NCI-H2171 treated with DMSO at 0.1 percent for 48 hours (cell line): ENCODE measurements at places on chromosomes 2 and 18.

DNA sequence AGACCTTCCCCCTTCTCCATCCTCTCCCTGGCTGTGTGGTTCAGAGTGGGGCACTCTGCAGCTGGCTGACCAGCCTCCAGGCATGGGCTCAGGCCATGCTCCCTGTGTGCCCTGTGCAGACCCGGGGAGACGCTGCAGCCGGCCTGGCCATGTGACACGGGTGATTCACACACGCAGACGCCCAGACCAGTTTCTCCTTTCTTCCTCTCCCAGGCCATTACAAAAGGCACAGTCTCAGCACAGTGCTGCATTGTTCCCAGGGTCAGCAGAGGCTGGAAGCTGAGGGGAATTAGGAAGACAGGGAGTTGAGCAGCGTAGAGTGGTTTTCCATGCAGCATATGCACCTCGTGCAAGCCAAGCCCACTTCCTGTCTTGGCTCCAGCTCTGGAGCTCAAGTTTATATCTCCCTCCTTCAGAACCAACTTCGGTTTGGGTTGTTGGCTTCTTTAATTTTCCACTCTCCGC lies 288.5 kb downstream of the TNS1 start:
- DNase-seq, result no peak

DNA sequence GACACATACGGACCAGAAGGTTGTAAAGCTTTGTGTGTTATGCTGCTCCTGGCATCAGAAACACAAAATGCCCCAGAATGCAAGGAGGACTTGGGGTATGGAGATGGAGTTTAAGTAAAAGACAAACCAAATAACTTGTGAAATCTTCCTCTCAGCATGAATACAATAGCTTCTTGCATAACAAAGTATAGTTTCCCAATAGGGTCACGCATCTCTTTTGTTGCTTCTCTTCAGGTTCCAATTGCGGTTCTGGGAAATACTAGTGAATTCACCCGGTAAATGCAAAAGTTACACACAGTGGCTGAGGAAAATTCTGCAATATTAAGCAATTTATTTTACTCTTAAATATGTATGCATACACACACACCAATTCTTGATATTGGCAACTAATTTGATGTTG lies 339.2 kb upstream of the EPHA4 start:
- no peak for DNase-seq

DNA sequence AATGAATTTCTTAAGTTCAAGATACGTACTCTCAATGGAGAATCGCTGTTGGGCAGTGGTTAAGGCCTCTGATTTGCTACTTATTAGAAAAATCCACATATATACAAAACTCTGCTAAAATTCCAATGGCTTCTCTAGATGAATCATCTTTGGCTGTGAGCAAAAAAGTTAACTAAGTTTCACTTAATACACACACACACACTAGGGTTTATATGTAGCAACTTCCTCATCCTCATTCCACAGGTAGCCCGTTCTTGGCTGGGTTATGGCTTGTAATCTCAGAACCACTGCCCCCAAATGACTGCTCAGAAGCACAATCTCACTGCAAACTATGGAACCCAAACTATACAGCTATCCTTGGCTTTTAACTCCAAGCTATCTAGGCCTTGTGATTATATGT lies 99.7 kb downstream of the SMAD2 start:
- no peak for DNase-seq

DNA sequence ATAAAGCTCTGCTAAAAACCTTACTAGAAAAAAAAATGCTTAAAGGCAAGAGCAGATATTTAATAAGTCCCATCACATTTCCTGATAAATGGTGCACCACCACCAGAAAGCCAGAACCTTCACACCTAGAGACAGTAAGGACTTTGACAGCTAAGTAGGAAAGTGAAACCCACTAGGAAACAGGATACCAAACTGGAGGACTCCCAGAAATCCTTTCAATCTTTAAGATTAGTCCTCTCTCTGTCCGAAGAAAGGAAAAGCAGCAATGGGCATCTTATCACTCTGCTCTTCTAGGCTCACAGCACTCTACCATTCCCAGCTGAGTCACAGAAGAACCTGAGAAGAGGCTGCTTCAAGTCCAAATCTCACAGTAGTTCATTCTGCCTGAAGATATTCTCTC lies 3.7 kb downstream of the DYM start:
- DNase-seq, result no peak

- no peak for DNase-seq
Measured at GRCh38 chr2:167729911-167730310, 517.5 kb downstream of the STK39 start.

DNA sequence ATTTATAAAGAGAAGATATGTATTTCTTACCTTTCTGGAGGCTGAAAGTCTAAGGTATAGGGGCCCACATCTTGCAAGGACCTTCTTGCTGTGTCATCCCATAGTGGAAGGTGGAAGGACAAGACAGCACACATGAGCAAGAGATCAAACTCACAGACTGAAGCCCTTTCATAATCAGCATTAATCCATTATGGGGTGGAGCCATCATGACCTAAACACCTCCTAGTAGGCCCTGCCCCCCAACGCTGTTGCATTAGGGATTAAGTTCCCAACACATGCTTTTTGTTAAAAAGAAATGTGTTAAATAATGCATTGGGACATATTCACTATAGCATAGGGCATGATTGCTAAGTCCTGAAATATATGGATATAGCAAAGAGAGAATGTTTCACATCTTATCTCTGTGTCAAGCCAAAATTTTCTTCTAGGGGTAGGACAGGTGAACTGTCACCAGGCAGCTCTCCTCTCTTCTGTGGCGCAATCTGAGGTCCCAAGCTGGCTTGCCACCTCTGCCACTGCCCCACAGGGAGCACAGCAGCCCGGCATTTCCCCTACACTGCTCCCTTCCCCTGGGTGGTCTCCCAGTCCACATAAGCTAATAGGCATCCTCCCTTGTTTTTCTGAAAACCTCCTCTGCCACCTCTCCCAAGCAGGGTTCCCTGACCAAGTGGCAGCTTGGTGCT lies 8.3 kb upstream of the CTIF start:
- DNase-seq, result no peak

DNA sequence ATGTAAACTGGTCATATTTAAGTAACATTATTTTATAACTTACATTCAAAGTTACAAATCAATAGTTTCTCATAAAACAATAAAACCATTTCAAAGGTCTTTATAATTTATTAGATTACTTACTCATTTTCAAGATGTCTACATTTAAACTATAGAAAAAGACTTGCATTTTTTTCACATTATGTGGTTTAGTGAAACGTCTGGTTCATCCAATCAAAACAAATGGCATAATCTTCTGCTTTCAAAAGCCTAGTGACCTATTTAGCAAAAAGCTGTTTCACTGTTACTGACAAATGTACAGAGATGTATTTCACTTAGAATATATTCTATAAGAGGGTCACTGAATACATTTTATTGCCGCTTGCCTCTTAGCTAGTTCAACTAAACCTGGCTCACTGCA lies 49.3 kb upstream of the MCM6 start:
- no peak for DNase-seq

DNA sequence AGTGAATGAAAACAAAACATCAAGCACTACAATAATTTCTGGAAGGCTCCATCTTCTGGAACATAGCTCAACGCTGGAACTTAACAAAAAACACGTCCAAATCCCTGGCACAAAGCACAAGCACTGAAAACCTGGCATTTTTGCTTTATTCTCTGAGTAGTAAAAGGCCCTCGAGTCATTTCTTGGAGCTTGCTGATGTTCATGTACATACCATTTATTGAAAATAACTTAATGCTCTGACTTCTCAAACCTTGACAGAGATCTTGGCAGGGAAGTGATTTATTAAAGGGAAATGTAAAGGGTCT lies 76.5 kb upstream of the STK17B start:
- DNase-seq, result no peak

GRCh38 chr2:178924817-178925216 lies 117.6 kb upstream of the TTN start:
- no peak for DNase-seq

- DNase-seq, result no peak
Measured at GRCh38 chr18:60541661-60542060, 169.1 kb upstream of the MC4R start.

- DNase-seq, result no peak
Measured at GRCh38 chr2:218230882-218231281, 13.9 kb downstream of the ARPC2 start.

- no peak for DNase-seq
Measured at GRCh38 chr18:63206433-63207142, 113.0 kb downstream of the BCL2 start.

GRCh38 chr2:109372614-109373013 lies 241.2 kb downstream of the SEPTIN10 start:
- no peak for DNase-seq

DNA sequence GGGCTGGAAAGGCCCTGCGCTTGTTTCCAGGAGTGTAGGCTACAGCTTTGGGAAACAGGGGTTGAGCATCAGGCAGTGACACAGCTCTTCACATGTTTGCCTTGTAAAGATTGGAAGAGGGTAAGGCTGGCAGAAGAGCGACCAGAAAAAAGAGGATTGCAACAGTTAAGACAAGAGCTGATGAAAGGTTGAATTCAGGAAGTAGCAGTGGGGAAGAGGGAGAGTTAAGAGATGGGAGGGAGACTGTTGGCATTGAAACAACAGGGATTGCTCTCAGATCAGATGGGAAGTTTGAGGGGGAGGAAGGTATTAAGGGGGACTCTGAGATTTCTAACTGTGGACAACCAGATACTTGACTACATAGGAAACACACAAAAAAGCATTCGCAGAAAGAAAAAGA lies 96.9 kb downstream of the CTAGE1 start:
- DNase-seq, result no peak

- DNase-seq, result peak; percentile 13
Measured at GRCh38 chr2:153622285-153622684, 143.7 kb upstream of the RPRM start.

DNA sequence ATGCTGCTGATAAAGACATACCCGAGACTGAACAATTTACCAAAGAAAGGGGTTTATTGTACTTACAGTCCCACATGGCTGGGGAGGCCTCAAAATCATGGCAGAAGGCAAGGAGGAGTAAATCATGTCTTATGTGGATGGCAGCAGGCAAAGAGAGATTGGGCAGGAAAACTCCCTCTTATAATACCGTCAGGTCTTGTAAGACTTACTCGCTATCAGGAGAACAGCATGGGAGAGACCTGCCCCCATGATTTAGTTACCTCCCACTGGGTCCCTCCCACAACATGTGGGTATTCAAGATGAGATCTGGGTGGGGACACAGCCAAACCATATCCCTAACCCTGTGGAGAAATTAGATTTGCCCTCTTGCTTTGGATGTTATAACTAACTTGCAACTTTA lies 1068.0 kb upstream of the ZEB2 start:
- no peak for DNase-seq

GRCh38 chr2:54465143-54465542 lies 9.0 kb downstream of the SPTBN1 start:
- no peak for DNase-seq

DNA sequence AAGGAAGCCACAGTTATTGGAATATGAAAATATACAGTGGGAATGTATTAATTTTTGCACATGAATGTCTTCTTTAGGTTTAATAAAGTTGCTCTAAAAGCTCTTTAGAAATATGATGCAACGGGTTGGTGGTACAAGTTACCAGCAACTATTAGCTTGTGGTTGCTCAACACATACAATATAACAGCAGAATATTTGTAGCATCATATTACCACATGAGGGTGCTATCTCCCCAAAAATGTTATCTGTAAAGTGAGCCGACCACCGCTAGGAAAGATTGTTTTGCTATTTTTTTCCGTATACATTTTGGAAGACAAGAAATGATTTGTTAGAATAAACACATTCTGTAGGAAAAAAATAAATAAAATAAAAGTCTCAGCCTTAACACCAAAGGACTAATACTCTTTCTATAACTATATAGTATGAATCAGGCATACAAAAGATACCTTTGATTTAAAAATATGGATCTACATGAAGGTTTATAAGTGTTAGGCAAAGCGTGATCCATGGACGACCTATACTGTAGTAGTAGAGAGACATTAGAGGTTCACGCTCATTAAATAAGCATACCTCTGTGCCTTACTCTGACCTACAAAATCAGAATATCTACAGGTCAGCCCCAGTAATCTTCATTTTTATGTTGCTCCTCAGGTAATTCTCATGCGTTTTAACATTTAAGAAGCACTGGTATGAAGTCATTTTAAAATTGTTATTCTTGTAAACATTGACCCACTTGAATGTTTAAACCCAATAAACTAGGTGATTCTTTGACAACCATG lies 1110.6 kb upstream of the ACVR2A start:
- peak; percentile 79 for DNase-seq

DNA sequence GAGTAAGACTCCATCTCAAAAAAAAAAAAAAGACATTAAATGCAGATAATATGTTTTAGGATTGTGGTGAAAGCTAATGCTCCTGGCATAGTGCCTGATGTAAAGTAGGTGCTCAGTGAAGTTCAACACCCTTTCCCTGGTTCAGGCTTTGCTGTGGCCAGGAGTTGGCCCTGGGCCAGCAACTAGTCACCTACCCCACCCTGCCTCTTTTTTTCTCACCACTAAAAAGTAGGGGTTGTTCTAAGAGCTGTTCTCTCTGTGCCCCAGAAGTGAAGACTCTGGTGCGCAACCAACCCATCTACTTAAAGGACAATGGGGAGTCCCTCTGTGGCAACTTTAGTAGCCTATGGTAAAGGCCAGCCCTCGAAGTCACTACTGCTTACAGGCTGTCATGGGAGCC lies 75.9 kb downstream of the DNMT3A start:
- peak; percentile 6 for DNase-seq

DNA sequence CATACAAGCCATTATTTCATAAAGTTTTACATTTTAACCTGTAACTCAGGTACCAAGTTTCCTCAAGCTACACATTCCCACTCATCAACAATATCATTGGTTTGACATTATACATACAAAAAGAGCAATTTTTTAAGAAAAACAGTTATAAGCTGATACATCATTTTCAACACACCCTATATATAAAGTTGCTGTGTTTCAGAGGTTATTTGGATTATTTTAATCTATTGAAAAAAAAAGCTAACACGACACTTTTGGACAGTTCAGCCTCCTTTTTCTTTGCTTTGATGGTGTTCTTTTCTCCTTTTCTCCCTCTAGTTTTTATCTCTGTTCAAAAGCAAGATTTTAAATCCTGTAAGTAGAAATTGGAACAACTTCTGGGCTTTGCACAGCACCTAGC lies 175.9 kb upstream of the CREB1 start:
- DNase-seq, result no peak

DNA sequence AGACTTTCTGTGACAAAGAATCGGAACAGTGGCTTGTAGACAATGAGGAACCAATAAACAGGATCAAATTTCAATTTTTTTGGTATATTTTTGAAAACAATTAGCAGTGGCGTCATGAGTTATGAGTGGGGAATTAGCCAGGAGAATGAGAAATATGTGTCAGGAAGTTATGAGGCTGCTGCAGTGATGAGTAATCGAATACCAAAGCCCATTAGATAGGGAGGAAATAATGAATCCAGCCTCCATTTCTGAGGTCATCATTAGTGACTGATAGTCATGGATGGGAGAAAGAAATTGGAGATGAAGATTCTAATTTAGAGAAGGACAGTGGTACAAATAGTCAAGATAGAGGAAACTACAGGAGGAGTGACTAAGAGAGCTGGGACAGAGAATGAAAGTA lies 673.1 kb upstream of the VRK2 start:
- DNase-seq, result no peak

- DNase-seq, result peak; percentile 20
Measured at GRCh38 chr2:216936954-216937357, 77.1 kb upstream of the TNP1 start.

GRCh38 chr2:86006524-86006923 lies 99.2 kb downstream of the POLR1A start:
- no peak for DNase-seq
